ENCODE measurements at places on chromosomes 1 and 21. TPM values are rescaled to one million over a fixed set of nuclear protein-coding genes. Genes with fewer than 3 reads are reported as not detected.
A peak's percentile ranks its signal among the peaks of the same experiment; 100 is the strongest.

The ZMYM1 gene
- polyA plus RNA-seq: 9.0 TPM

GRCh38 chr1:224623743-224624333 lies 7.7 kb downstream of the CNIH3 start:
- DNase-seq: peak; percentile 84

The WNT3A gene
- not detected for polyA plus RNA-seq

GRCh38 chr1:212401838-212402582 lies 12.7 kb downstream of the PACC1 start:
- peak; percentile 65 for DNase-seq

- no peak for DNase-seq
Measured at GRCh38 chr1:219783605-219784235, 144.6 kb downstream of the SLC30A10 start.

The CR1 gene
- polyA plus RNA-seq: not detected
